ENCODE measurements at places on chromosomes 1 and 21.

DNA sequence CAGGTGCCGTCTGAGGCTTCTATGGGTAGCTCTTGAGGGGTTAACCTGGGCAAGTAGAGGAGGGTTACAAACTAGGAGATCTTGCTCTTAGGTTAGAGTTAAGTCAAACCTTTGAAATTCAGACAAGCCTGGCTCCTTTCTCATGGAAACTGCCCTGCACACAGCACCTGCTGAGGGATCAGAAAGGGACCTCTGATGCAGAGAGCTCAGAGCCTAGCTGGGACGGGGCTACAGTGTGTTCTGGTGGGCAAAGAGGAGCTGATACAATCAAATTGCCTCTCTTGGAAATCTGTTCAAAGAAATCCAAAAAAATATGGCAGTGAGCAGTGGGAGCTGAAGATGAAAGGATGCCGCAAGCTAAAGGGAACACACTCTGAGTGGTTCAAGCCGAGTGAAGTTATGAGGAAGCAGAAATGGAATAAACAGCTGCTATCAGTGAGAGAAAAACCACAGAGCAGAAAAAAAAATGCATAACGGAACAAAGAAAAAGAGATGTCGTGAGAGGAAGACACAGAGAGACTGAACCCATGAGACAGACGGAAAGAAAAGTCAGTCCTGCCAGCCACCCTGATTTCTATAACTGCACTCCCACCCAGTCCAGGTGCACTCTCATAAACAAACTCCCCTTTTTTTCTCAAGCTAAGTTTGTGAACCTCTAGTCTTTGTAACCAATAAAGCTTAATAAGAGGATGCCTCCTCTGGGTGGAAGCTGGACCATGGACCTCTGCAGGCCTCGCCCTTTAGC lies 26.6 kb downstream of the PAFAH2 start:
- no peak for DNase-seq

GRCh38 chr21:27771938-27772483 lies 805.1 kb upstream of the ADAMTS5 start:
- no peak for DNase-seq

GRCh38 chr1:42158189-42158588 lies 5.0 kb downstream of the GUCA2B start:
- no peak for DNase-seq

GRCh38 chr1:208541225-208541855 lies 297.2 kb upstream of the PLXNA2 start:
- DNase-seq = no peak

DNA sequence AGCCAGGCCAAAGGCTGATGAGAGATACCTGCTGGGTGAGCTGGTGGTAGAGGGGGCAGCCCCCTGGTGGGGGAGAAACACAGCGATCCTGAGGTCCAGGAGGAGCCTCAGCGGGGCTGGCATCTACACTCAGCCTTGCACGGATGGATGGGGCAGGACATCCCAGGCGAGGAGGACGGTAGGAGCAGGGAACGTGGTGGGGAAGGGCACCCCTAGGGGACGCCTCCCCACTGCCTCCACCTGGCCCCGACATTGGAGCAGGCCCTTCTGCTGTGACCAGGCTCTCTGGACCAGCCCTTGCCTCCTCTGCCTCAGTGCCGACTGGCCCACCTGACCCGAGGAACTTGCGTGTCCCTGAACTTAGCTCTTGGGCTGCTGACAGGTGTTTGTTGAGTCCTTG lies 6.4 kb upstream of the MMEL1 start:
- no peak for DNase-seq

GRCh38 chr21:29943885-29944284 lies 4.1 kb upstream of the GRIK1 start:
- DNase-seq = no peak

DNA sequence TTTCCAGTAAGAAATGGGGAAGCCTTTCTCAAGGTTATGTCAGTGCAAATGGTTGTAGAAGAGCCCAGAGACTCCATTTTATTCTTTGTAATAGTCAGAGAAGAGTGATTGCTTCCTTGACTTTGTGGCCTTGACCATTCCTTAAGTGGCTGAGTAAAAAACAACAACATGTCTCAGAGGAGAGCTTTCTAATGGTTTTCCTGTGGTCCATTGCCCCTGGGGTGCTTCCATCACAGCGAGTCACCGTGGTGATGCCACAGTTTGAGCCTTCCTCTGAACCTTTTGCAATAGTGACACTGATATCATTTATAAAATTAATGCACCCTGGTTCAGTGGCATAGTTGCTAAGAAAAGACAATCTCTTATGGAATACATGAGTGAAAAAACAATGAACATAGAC lies 38.6 kb downstream of the PAPPA2 start:
- no peak for DNase-seq

DNA sequence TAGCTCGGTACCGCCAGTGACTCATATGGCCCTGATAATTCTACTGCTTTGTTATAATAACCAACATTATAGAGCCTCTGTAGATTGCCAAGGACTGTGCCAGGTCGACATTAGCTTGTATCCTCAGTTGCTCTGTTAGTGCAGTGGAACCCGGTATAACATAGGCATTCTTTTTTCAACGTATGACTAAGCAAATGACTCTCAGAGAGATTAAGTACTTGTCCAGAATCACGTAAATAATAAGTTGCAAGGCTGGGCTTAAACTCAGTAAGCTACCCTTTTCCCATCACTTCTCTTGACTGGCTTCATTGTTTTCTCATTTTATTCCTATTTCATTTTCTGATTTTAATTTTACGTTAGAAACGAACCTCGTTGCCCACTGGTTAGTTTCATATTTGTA lies 85.1 kb downstream of the UBE4B start:
- DNase-seq = no peak

DNA sequence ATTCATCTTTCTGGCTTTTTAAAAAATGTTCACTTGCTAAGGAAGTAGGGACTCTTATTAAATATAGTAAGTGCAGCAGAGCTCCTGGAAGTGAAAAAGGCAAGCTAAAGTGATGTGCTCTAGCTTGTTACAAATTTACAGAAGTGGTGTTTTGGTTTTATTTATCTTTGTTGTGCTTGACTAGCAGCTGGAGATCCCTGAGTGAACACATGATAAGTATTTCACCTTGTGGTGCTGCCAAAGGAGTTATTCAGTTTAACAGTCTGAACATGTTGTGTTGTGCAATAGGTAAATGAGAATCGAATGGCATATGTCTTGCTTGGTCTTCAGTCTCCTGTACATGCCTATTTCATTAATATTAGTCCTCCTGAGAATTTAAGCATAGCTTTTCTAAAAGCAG lies 315.7 kb downstream of the TPR start:
- no peak for DNase-seq

DNA sequence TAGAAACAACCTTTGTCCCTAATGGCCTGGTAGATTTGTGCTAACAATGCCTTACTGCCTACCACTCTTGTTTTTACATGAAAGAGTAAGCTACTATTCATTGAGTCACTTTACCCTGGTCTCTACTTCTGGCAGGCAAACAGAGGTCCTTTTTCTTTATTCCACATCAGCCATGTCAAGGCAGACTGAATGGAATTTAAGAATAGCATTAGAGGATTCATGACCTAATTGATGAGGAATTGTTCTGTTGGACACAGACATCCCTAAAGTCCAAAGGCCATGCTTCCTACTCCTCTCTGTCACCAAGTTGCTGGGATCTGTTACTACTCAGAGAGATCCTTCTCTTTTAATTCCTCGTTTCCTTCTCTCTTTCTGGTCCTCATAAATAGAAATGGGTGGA lies 229.1 kb upstream of the ZP4 start:
- no peak for DNase-seq

- no peak for DNase-seq
Observed at GRCh38 chr21:37085726-37086125, 12.7 kb downstream of the TTC3 start.

DNA sequence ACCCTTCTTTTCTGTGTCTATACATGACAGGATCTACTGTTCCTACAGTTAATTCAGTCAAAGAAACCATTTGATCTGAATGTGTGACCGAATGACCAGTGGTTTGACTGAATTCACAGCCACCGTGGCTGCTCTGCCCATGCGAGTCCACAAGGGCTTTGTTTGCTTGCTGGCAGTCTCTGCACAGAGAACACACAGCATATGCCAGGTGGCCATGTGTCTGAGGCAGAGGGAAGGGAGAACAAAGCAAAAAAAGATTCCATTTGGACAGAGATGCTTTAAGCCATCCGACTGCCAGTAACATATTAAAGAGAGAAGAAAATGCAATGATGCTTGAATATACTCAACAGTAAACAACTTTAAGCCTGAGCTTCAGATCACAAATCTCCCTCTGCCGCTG lies 737.8 kb upstream of the CXADR start:
- DNase-seq = no peak

DNA sequence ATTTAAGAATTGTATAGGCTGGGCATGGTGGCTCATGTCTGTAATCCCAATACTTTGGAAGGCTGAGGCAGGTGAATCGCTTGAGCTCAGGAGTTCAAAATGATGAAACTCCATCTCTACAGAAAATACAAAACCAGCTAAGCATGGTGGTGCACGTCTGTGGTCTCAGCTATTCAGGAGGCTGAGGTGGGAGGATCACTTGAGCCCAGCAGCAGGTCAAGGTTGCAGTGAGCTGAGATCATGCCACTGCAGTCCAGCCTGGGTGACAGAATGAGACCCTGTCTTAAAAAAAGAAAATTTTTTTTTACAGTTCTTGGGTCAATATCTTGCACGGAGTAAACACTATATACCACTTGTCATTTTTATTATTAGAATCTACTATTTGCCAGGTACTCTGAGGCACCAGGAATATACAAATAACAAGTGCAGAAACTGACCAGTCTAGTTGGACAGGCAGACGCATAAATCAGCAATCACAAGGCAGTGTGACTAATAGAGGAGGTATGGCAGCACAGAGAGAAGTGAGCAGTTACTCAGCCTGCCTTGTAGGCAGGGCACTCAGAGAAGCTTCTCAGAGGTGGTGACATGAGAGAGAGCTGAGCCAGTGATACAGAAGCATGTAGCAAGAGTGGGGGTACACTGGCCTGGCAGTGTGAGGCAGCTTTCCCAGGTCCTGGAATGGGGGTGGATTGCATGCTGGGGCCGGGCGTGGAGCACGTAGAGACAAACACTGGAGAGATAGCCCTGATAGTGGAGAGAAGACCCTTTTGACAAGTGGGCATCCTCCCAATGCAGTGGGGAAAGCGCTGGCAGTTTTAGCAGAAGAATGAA lies 8.0 kb downstream of the PHLDA3 start:
- DNase-seq = no peak

DNA sequence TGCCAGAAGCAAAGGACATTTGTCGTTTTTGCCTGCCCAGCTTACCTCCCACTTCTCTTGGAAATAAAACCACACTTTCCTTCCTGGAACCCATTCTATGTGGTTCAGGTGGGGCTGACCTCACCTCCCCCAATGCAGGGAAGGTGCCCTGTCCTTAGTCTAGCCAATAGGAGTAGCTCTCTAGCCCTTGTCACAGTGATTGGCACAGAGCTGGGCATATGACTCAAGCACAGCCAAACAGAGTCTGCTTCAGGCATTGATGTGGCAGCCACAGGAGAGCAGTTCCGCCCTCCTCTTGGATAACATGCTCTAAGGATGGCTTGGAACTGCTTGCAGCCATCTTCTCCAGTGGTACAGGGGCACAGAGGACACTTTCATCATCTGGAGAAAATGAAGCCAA lies 134.0 kb downstream of the LRIG2 start:
- no peak for DNase-seq

GRCh38 chr21:31696424-31696823 lies 35.5 kb downstream of the SCAF4 start:
- no peak for DNase-seq

- no peak for DNase-seq
Observed at GRCh38 chr1:154906621-154907081, 29.9 kb downstream of the PMVK start.

- DNase-seq = no peak
Observed at GRCh38 chr1:209072481-209072880, 511.0 kb upstream of the CAMK1G start.

- DNase-seq = no peak
Observed at GRCh38 chr1:180606155-180606554, 25.7 kb upstream of the XPR1 start.

- no peak for DNase-seq
Observed at GRCh38 chr1:164559342-164560051, 513 bp downstream of the PBX1 start.

DNA sequence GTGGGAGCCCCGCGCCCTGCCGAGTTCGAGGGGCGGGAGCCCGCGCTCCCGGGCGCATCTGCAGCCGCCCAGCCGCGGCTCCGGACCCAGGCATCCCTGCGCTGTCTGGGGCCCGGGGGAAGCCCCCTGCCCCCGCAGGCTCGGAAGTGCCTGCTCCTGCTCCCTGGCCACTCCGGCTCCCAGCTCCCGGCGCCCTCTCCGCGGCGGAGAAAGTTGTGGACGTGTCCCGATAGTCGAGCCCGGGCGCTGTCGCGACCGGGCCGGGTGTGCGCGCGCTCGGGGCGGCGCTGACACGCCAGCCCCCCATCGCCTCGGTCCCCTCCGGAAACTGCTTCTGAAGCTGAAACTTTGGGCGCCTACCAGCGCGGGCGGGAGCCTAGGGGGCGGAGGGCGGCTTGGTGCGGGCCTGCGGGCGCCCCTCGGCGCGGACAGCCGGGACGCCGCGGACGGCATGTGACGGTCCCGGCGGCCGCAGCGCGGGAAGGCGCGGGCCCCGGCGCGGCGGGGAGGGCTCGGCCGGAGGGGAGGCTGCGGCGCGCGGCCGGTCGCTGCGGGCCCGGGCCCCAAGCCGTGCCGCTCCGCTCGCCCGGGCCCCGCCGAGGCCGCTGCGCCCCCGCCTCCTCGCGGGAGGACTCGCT lies 515 bp downstream of the MAN1C1 start:
- no peak for DNase-seq

DNA sequence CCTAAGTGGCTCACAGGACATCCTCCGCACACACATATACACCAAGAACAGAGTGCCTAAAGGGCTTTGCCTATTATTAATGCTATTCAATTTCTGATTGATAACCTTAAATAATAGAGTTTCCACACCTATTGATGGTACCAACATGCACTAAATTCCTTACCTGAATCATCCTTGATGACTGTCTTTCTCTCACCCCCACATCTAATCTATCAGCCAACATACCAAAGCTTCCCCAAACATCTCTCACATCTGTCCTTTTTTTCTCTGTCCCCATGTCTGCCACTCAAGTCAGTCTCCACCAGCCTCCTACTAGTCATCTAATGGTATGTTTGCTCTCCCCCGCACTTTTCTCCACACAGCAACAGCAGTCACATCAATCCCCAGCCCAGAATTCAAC lies 174.4 kb downstream of the DSCAM start:
- DNase-seq = no peak

- DNase-seq = no peak
Observed at GRCh38 chr1:94324178-94324544, 86.8 kb upstream of the ARHGAP29 start.

DNA sequence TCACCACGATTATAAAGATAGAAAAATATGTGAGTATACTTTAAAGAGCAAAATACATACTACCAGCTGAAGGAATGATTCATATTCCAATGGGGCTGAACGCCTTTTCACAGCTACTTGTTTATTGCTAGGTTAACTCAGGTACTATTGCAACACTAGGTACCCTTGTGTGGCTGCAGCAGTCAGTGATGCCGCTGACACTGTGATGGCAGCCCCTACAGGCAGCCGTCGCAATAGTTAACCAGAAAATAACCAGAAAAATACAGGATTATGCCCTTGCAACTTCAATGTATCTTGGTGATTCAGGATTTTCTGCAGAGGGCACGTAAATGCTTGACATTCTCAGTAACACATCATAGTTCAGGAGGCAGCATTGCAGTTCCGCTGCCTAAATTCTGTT lies 1.6 kb upstream of the MARK1 start:
- DNase-seq = no peak

GRCh38 chr1:207815913-207816291 lies 64.0 kb downstream of the CD46 start:
- DNase-seq = no peak

Data from Right ventricle myocardium inferior (tissue), 1 donor.